Activated T-cell treated with anti-CD3 and anti-CD28 coated beads, Interleukin-2, amount 50 U/mL, for 48 hours (primary cell): ENCODE measurements at places on chromosomes 13 and 19.
A peak's percentile ranks its signal among the peaks of the same experiment; 100 is the strongest.

DNA sequence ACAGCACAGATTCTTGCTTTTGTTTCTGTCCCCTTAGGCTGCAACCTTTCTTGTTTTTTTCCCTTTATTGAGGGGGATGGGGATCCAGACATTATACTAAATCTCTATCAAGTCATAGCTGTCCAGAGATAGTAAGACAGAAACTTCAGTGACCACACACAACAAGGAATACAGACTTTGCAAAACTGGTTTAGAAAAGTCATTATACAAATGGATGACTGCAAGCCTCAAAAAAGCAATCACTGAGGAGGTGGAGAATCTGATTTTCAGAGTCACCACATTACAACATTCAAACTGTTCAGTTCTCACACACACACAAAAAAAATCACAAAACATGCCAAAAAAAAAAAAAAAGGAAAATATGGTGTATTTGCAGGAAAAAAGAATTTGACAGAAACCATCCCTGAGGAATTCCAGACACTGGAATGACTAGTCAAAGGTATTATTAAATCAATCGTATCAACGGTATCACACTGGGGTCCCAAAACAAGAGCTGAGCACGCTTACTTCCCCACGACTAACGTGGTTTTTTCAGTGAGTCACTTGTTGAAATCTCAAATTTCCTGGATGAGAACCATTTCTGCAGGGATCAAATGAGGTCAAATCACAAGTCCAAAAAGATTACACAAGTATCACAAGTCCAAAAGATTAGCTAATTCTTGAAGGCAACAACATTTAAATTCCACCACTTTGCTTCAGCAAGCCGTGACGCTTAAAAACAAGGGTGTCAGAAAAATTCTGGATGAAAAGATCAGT lies 41.2 kb downstream of the USP12 start:
- no peak for DNase-seq

- DNase-seq: no peak
These were observed 10.9 kb downstream of the FREM2 start for GRCh38 chr13:38697628-38698333.

DNA sequence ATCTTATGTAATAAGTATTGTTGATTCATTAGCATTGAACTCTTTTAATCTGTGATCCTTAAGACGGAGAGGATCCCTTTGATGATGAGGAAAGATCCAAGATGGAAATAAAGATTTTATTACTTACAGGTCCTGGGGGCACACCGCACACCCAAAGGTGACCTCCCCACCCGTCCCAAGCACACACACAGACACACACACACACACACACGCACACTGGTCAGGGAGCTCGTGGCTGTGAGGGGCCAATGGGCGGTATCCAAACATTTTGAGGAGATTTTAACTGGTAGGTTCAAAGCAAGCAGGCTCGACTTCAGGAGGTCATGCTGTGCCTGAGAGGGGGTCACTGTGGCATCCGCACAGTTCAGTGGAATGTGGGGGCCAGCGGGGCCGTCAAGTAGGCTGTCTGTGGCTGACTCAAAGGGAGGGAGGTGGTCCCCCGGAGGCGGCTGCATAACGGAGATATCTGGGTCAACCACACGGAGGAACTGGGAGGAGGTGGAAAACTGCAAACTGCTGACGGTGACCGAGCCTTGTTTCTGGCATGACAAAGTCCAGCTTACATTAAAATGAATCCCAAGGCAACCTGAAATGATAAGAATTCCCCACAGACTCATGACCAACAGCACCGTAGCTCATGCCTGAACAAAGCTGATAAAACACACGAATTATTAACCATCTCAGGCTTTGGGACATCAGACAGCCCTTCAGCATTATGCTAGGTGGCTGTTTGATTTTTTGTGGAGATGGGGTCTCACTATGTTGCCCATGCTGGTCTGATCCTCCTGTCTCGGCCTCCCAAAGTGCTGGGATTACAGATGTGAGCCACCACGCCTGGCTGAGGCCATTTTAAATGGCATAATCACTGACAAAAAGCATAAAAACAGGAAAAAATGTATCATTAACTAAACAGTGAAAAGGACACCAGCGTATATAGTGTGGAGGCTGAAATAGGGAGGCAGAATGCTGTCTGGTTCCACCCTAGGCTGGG lies 20.9 kb upstream of the SIGLEC11 start:
- no peak for DNase-seq

DNA sequence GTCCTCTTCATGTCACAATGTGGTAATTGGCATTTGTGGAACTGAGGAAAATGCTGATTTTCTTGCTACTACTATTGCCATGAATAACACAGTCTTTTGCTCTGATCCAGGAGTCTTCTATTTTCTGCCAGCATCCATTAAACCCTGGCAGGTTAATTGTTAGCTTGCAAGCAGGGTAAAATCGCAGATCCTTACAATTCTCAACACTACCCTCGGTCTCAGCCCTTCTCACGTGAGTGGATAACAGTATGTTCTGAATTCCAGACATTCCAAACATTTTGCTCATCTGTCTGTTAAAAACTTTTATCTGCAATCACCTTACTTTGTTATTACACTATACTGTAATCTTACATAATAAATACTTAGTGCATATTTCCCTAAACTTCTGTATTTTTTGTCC lies 251.3 kb upstream of the ATXN8OS start:
- no peak for DNase-seq

DNA sequence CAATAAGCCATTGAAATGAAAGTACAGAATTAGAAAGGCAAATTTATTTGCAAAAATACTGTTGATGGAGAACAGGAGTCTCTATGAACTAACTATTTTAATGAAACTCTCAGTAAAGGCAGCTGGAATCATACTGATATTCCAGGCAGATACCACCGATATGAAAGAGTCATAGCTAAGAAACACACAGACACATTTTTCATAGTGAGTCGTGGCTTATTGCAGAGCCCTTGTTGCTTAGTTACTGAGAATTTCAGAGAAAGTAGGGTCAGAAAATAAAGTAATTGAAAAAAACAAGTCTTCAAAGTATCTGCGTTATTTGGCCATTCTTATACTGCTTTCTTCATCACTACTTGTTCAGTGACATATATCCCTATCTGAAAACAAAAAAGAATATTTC lies 1890.9 kb downstream of the PCDH9 start:
- no peak for DNase-seq

DNA sequence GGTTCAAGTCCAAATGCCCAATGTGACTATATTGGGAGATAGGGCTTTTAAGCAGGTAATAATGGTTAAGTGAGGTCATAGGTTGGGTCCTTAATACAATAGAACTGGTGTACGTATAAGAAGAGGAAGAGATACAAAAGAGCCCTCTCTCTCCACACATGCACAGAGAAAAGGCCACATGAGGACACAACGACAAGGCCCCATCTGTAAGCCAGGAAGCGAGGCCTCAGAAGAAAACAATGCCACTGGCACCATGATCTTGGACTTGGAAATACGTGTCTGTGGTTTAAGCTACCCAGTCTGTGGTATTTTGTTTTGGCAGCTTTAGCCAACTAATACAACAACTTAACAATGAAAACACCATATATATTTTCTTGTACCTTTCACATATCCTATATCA lies 23.4 kb upstream of the RFC3 start:
- DNase-seq: no peak

GRCh38 chr13:111663953-111664421 lies 343.5 kb downstream of the TEX29 start:
- no peak for DNase-seq

GRCh38 chr19:28020619-28021258 lies 1192.2 kb downstream of the UQCRFS1 start:
- no peak for DNase-seq

GRCh38 chr19:4075373-4075772 lies 8.7 kb upstream of the ZBTB7A start:
- DNase-seq: no peak

- DNase-seq: no peak
These were observed 15.6 kb upstream of the NANOS3 start for GRCh38 chr19:13861392-13861713.

DNA sequence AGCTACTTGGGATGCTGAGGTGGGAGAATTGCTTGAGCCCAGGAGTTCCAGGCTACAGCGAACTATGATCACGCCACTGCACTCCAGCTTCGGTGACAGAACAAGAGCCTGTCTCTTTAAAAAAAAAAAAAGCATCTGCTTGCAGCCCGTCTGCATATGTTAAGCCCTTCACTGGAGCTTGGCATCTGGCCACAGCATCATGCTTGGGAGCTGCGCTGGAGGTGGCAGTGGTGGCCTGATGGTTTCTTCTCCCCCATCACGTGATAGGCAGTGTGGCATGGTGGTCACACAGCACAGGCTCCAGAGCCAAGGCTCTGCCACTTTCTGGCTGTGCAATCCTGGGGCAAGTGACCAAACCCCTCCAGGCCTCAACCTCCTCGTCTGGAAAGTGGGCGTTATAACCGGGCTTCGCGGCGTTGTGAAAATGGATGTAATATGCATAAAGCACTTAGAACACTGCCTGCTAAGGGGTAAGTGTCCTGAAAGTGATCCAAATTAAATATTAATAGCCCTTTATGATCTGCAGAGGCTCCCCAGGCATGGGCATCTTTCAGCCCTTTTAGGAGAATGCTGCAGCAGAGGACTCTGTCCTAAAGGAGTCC lies 24.4 kb downstream of the MARK4 start:
- no peak for DNase-seq

DNA sequence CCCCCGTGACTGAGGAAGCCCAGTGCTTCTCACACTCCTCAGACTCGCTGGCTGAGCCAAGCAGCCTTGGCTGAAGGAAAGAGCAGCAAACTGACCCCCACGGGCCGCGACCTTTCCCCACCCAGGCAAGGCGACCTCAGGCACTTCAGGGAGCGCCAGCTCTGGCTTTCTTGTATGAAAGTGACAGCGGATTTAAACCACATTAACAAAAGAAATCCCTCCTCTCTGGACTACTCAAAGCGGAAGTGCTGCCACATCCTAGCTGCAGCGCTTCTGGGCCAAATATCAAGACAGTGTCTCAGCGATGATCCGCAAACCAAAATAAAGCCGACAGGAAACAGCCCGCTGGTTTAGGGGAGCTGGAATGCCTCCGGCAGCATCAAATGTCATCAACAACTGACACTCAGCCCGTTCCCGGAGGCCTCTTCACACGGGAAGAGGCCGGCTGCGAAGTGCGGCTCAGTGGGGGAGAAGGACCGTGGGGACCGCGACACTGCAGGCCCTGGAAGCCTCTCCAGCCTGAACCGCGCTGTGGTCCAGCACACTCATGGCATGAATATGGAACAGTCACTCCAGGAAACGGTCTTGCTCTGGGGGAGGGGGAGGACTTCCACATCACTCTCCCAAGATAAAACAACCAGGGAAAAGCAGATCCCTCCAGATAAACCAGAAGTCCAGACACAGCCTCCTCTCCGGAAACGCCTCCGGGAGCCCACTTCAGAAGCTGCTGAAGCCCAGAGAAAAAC lies 1.4 kb downstream of the RASA3 start:
- peak; percentile 76 for DNase-seq

- DNase-seq: no peak
These were observed 16.8 kb downstream of the SPC24 start for GRCh38 chr19:11138601-11139300.

- no peak for DNase-seq
These were observed 156.2 kb downstream of the CACNA1A start for GRCh38 chr19:13350072-13350471.

DNA sequence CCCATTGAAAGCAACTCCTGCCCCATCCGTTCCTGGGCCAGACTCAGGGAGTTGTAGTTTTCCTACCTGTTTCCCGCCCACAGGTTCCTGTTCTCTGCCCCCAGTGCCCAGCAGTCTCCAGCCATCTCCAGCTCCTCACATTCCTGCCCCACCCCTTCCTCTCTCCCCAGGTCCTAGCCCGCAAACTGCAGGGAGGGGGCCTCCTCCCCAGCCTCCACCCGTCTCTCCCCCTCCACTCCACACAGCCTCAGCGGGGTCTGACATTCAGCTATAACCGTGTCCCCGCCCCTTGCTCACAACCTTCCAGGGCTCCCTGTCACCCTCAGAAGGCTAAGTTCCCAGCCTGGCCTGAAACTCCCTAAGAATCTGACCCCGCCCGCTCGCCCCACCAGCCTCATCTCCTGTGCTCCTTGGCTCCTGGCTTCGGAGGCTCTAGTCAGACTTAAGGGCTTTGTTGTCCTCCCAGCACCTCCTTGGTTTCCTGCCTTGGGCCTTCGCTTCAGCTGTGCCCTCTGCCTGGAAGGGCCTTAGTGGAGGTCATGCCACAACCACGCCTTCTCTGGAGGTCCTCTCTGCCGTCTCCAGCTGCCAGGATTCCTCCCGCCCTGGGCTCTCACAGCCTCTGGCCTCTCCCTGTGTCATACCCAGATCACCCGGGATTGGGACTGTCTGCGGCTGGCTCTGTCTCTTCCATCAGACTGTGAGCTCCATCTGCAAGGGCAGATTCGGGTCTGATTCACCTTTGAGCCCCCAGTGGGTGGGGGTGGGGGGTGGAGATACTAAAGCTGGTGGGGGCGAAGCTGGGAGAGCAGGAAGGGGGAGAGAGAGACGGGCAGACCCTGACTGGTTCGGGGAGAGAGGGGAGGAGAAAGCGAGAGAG lies 5.1 kb upstream of the SPACA6 start:
- DNase-seq: no peak

- no peak for DNase-seq
These were observed 310.4 kb downstream of the SPRY2 start for GRCh38 chr13:80030491-80030890.

DNA sequence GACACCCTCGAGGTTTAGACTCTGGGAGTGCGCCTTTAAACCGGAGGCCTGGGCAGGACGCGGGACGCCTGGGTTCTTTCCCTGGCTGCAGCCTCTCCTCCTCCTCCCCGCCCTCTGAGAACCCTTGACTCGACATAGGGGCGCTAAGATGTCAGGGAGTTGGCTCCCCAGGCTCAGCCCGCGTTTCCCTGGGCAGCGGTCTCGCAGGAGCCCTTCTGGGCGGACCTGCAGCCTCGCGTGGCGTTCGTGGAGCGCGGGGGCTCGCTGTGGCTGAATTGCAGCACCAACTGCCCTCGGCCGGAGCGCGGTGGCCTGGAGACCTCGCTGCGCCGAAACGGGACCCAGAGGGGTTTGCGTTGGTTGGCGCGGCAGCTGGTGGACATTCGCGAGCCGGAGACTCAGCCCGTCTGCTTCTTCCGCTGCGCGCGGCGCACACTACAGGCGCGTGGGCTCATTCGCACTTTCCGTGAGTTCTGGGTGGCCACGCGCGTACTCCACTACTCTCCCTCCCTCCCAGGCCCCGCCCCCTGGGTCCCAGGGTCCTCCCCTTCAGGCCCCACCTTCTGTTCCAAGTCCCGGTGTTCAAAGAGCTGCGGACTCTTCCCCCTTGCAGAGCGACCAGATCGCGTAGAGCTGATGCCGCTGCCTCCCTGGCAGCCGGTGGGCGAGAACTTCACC lies 1.3 kb downstream of the ICAM5 start:
- peak; percentile 77 for DNase-seq

- no peak for DNase-seq
These were observed 23.7 kb upstream of the ZNF254 start for GRCh38 chr19:24063295-24063694.

- peak; percentile 36 for DNase-seq
These were observed 12.0 kb downstream of the NDUFA11 start for GRCh38 chr19:5891572-5891937.

- peak; percentile 45 for DNase-seq
These were observed 38.7 kb downstream of the ADGRE1 start for GRCh38 chr19:6925801-6926751.

DNA sequence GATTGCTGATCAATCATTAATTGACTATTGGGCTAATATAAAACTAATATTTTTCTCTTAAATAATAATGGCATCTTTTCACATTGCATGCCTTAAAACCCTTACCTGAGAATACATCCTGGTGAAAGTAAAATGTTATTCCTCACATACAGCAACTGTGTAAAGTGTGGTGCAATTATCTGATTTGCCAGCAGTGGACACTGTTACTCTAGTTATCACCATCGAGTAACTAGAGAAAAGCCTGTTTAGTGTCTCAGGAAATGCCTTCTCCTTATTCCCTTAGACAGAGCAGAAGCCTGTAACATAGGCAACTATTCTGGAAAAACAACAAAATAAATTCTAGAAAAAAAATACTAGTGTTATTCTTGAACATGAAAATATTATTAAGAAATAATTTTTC lies 459.8 kb downstream of the FGF14 start:
- no peak for DNase-seq
